ENCODE measurements at places on chromosomes 6 and 20. TPM values are rescaled to one million over a fixed set of nuclear protein-coding genes. Genes with fewer than 3 reads are reported as not detected.

Gene TFAP2C
- total RNA-seq = 0.39 TPM

Gene CGAS
- total RNA-seq = 2.9 TPM

Gene KIF6
- total RNA-seq = 0.25 TPM

Gene WFDC10A
- not detected for total RNA-seq

Gene XKR7
- not detected for total RNA-seq

Gene NELFE
- 49.2 TPM for total RNA-seq

Gene MYMX
- 0.71 TPM for total RNA-seq

Gene CCDC170
- total RNA-seq = 1.4 TPM

Gene KCNK5
- total RNA-seq = 1.1 TPM

DNA sequence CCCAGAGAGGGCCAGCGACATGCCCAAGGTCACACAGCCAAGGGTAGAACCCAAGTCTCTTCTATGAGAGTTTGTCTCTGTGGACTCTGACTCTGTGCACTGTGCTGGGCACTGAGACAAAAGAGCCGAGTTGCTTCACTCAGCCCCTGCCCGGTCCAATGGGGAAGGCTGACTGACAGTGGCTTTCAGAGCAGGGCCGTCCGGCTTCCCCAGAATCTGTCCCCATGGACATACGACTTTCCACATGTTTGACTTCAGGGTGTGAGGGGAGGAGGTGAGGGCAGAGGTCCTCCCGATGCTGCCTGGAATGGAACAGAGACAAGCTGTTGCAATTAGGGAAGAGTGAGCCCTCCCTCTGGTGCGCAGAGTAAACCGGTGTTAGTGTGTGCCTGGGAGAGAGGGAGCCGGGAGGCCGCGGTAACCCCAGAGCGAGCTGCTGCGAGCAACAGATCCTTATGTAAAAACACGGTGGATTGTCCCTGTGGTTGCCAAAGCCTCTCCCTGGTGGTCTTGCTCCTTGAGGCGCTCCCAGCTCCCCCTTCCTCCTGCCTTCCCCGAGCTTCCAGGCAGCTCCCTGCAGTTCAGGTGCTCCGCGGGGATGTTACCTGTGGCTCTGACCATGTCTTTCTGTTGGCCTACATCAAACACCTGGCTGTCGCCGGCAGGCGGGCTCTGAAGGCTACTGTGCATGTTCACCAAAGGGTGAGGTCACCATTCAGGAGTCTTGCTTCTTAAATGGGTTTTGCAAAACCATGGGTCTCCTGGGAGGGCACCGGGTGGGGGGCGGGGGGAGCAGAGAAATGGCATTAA is 672 bp downstream of the SIRPA start:
- peak; percentile 77 for DNase-seq

DNA sequence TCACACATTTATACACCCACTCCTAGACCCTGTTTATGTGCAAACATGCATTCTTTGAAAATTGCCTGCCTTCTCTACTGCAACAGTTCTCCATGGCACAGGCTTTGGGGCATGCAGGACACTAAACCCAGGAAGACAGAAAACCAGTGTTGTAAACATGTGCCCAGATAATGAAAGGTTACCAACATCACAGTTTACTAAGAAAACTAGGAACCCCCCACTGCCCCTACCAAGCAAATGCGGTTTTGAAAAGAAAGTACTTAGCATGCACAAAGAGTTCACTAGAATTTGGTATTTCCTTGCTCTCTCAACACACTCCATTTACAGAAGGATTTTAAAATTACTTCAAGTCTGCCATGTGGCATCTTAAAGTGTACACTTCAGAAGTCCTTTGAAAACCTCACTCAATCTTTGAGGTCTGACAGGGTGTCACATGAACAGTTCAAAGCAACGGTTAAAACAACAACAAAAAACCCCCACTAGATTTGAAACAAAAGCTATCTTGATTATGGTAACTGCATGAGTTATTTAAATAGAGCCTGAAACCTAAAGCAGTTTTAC is 245.0 kb downstream of the GMPR start:
- DNase-seq = no peak

DNA sequence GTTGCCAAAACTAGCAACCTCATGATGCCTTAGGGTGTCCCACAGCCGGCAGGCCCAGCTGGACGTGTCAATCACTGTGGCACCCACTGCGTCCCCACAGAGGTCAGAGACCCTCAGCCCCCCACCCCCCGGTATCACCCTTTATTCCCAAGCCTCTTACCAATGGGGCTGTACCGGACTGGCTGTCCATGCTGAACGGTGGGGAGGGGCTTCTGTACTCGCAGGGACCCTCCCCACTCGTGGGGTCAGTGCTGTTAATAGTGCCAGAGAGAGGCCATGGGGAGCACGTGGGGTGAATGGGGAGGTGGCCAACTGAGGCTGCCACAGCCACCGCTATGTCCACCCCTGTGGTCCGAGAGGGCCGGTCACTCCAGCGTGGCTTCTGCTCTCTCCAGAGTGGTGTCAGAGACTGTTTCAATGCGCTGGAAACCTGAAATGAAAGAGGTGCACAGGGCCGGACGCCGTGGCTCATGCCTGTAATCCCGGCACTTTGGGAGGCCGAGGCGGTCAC is 68.6 kb downstream of the THBS2 start:
- DNase-seq = no peak

- DNase-seq = no peak
Measured at GRCh38 chr6:17724341-17724740, 17.6 kb upstream of the NUP153 start.

- DNase-seq = no peak
Measured at GRCh38 chr6:84876723-84877514, 112.5 kb upstream of the TBX18 start.

GRCh38 chr6:73285674-73286283 is 22.8 kb upstream of the KHDC1 start:
- DNase-seq = no peak

GRCh38 chr6:109053336-109053735 is 41.3 kb downstream of the SESN1 start:
- DNase-seq = no peak

- peak; percentile 80 for DNase-seq
Measured at GRCh38 chr20:36145877-36146707, 8.4 kb upstream of the EPB41L1 start.

DNA sequence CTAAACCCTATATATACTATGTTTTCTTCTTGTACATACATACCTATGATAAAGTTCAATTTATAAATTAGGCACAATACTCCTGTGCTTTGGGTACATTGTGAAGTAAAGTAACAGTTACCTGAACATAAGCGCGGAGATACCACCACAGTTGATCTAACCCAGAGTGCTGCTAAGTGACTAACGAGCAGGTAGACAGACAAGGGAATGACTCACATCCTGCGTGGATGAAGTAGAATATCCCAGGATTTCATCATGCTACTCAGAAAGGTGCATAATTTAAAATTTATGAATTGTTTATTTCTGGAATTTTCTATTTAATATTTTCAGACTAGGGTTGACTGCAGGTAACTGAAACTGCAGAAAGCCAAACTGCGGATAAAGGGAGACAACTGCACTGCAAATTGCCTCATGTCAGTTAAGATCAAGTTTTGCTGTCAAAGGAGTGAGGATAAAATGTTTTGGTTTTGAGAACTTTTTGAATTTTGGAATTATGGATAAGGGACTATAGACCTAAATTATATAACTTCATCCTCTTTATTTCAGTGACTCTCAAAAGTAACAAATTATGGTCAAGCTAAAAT is 14.4 kb downstream of the MKKS start:
- no peak for DNase-seq

DNA sequence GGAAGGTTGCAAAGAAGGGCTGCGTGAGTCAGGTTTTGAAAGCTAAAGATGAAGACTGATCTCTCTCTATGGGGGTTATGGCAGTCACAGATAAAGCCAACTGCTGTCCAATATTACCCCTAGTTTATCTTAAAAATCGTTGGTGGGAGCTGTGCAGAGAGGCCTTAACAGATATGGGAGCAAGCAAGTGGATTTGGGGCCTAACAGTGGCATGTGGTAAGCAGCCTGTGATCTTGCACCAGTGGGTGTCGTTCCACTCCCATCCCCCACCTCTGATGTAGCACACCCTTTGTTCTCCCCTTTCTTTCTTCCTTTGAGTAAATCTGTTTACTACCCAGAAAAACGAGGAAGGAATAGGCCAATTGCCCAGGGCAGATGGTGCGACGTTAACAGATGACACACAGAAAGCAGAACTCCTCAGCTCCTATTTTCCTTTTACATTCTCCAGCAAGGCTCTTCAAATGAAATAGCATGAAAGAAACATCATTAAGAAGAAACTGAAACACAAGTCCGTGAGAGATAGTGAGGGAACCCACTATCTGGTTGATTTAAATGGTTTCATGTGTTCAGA is 274.1 kb upstream of the CITED2 start:
- no peak for DNase-seq

DNA sequence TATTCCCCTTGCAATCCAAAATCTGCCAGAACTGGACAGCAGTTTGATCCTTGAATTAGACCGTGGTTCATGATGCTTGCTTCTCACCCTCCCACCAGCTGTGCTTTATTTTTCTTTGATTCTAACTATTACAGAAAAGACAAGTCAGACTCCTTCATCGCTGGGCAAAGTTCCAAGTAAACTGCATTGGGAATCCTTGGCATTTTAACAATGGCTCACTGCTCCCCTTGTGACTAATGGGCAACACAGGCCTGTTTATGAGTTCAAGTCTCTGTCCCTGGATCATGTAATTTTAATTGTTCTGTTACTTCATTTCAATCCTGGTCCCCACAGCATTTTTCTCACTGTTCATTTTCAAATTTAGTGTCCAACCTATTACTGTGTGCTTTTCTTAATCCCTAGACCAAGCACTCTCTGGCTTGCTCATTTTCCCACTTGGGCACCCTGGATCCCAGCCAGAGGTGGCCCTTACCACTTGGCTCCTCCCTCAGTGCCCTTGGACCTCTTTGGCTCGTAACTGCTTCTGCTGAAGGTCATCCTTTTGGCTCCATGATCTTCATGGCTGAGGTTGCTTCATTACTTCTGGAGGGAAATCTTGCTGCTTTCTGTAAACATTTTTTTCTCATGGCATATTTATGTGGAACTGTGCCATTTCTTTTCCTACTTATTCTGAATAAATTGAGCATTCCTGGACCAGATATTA is 32.8 kb downstream of the PSMB9 start:
- DNase-seq = no peak

- no peak for DNase-seq
Measured at GRCh38 chr6:109793792-109794191, 102.7 kb downstream of the FIG4 start.

DNA sequence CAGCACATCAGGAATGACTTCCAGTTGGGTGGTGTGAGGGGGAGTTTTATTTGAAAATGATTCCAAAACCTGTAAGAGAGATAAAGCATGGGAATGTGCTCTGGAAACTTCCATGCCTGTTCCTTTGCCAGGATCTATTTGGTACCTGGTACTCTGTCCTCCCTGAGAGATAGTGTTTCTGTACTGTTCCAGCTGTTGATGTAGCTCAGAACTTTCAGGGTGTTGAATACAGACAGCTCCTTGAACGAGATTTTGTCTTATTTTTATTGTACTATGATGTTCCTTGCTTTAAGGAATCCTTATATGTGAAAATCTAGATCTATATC is 148.7 kb upstream of the RIPOR2 start:
- DNase-seq = no peak

GRCh38 chr6:45422503-45423110 is 44.9 kb upstream of the SUPT3H start:
- DNase-seq = peak; percentile 67

GRCh38 chr6:157667211-157668008 is 155.6 kb upstream of the SNX9 start:
- DNase-seq = no peak

DNA sequence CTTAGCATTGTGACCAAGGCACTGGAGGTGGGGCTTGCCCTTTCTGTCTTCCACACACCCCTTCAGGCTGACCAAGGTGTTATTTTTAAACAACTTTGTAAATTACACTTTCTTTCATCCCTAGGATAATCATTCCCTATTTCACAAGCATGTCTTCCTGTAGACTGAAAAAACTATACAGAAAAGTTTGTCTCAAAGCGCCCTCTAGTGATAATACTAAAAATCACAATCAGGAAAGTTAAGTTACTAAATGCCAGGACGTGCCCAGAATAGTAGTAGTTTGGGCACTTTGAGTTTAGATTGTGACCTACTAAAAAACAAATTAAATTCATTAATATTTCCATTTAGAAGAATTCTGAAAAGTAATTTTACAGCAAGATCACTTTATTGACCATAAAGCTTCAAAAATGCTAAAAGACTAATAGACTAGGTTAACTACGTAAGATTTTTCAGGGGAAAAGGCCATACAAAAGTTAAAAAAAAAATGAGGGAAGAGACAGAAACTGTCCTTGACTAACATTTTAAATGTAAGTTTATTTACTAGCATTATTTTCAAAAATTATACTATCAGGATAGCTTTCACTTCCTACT is 123.3 kb upstream of the DUSP22 start:
- no peak for DNase-seq

DNA sequence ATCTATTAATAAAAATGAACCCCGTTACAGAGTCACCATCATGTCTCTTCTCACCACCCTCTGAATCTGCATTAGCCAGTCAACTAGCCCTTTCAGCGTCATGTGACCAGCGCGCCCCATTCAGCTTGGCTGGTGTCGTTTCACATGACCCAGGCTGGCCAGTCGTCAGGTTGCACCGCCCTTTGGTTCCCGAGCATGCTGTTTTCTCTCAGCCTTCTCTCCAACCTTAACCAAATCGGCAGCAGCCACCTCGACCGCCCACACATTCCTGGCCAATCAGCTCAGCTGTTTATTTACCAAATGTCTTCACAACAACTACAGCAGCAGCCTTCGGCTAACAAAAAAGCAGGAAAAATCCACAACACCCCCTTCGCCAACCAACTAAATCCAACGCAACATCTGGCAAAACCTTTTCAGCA is 5.6 kb downstream of the SRSF3 start:
- peak; percentile 74 for DNase-seq

GRCh38 chr20:10157549-10157948 is 61.1 kb upstream of the SNAP25 start:
- DNase-seq = no peak

GRCh38 chr6:19855536-19855935 is 18.4 kb downstream of the ID4 start:
- no peak for DNase-seq

GRCh38 chr20:22568872-22569344 is 15.5 kb downstream of the FOXA2 start:
- DNase-seq = no peak

DNA sequence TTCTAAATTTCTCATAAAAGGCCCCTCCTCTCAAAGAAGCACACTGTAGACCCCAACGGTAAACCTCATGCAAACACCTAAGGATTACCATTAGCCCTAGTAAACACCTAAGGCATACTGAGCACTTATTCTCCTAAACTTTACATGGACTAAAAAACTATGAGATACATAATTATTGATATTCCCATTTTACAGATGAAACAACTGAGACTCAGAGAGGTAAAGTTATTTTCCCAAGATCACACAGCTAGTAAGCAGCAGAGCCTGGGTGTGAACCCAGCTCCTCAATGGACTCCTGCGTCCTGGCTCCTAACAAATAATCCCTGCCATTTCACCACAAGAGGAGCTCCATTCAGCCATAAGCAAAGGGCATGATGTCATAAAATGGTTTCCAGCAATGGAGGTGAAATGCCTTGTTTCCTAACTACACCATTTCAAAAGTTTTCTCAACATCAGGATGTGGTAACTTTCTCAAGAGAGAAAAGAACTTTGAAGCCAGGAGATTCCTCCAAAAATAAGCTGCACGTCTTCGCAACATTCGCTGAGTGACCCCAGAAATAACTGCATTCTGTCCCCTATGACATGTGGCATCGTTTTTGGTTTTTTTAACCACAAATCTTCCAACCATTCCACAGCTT is 4.1 kb downstream of the ATP9A start:
- no peak for DNase-seq

GRCh38 chr20:62183426-62184142 is 756 bp downstream of the MTG2 start:
- no peak for DNase-seq

- DNase-seq = peak; percentile 87
Measured at GRCh38 chr20:1827974-1828785, 67.0 kb upstream of the SIRPA start.

GRCh38 chr6:35311390-35312075 is 13.9 kb downstream of the DEF6 start:
- DNase-seq = no peak
